ENCODE measurements at places on chromosomes 11 and 22.

GRCh38 chr11:95426823-95427462, 195.9 kb upstream of the SESN3 start:
- DNase-seq = no peak

DNA sequence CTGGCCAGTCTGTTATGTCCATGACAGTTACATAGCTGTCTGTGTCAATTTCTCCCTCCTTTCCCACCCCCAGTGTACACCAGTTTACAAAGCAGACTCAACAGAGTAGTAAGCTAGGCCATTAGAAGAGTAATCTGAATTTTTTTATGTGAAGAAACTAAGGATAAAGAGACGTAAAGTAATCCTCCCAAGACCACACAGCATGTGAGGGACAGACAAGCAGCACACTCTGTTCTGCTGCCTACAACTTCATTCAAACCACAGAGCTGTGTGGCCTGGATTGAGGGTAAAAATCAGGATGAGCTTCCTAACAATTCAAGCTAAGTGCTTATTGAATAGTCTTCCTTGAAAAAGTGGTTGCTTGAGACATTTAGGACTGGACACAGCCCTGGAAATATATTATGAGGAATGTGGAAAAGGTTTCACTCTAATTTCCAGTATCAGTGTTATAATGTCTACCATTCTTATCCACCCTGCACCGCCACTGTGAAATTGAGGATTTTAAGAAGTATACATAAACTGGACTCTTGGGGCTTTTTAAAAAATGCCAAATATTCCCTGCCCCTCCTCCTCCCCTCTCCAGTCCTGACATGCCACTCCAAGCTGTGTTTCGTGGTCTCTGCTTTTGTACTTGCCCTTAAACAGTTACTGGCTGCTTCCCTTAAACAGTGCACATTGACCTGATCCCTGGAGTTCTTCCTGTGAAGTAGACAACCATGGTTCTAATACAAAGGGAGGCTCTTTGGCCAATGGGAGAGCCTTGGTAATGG, 40.9 kb downstream of the EXT2 start:
- DNase-seq = no peak

DNA sequence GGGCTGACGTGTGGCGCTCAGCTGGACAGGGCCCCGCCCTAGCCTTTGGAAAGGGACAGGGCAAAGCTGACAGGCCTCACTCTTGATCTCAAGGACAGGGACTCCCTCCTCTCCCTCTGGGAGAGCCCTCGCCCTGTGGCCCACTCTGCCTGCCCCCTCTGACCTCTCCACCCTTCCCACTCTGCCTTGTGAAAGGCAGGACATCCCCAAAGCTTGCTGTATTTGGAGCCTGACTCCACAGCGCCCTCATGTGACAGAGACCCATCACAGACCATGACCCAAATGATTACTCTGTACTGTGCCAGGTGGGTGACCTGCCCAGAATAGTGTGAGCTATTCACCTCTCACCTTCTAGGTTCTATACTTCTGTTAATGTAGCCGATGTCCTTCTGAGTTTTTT, 18.8 kb downstream of the P2RY2 start:
- DNase-seq = peak; percentile 44

GRCh38 chr11:11973361-11973800, 35.0 kb downstream of the DKK3 start:
- peak; percentile 46 for DNase-seq

- DNase-seq = peak; percentile 68
Measured at GRCh38 chr22:43897751-43898261, 6.0 kb upstream of the PNPLA5 start.

GRCh38 chr11:89125298-89125697, 52.4 kb upstream of the TYR start:
- DNase-seq = no peak

GRCh38 chr22:45502215-45503049, at the start of gene FBLN1:
Gene FBLN1 (plus strand): TSS chr22:45502883. CDS start chr22:45502986, 103 bp downstream.
- peak; percentile 37 for DNase-seq

DNA sequence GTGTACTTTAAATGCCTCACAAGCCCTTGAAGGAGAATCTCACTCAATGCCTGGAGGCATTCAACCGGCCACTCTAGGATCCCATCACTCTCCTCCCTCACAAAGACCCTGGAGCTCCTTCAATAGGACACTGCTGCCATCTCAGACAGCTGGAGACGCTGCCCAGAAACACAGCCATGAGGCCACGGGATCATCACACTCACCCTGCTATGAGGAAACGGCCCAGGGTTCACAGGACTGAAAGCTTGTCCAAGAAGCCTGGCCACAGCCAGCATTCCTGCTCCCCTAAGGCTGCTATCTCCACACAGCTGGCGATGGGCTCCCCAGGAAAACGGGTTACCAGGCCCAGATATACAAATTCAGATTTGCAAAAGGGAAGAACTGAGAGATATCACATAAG, 13.2 kb downstream of the CARS1 start:
- DNase-seq = peak; percentile 58

DNA sequence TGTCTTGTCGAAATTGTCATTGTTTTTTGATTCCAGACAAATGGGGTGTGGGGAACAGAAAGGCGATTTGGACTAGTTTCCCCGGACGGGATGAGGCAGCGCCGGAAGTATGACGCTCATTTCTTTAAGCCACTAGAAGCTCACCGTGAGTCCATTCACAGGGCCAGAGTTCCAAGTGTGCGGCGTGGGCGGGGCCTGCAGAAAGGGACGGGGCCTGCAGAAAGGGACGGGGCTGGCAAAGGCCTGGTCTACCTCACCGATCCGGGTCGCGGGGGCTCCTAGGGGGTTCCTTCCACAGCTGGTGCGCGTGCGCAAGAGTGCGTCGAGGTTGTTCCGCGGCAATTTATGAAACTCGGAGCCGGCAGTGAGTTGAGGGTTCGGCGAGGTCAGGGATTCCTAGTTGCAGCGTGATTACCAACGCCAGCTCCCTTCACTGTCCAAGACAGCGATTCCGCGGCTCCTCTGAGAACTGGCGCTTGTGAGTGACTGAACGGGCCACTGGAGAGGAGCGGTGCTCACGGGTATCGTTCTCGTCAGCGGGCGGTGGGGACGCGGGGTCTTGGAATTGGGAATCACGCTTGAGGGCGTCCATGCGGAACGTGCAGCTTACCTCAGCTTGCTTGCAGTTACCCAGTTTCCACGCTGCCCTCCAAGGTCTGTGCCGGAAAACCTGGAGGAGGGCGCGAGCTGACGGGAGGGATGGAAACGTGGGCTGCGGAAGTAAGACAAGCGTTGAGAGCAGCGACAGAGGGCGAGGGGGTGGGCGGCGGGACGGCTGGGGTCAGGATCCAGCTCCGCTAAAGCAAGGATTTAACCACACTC, at the start of gene ZNF215:
Gene ZNF215, plus strand, starts transcription at position 219 of the 822 bp plus-strand sequence. CDS start 5,847 bp downstream, outside the sequence.
- DNase-seq = peak; percentile 68

DNA sequence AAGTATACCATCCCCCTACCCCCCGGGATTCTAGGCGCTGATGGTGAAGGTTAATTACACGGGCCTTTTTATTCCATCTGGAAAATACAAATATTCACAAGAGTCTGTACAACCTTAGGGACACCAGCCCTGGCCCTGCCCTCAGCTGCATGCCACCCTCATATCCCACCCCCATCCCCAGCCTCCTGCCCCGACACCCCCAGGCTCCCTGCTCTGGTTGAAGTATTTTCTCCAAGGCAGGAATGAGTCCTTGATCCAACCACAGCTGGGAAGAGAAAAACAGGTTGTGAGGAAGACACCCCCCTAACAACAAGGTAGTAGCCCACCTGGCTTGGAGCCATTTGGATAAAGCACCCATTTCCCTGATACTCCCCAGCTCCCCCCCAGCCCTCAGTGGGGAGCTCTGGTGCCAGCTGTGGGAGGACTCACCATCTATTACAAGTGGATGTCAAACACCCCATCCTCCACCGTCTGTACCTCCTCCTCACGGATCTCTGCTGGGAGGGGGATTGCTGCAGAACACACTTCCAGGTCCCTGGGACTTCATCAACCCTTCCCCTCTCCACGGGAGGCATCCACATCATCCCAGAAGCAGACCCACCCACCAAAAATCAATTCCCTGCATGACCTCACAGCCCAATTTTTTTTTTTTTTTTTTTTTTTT, 4.0 kb upstream of the NRXN2 start:
- DNase-seq = no peak

- DNase-seq = no peak
Measured at GRCh38 chr11:92765965-92766371, 203.5 kb upstream of the MTNR1B start.

DNA sequence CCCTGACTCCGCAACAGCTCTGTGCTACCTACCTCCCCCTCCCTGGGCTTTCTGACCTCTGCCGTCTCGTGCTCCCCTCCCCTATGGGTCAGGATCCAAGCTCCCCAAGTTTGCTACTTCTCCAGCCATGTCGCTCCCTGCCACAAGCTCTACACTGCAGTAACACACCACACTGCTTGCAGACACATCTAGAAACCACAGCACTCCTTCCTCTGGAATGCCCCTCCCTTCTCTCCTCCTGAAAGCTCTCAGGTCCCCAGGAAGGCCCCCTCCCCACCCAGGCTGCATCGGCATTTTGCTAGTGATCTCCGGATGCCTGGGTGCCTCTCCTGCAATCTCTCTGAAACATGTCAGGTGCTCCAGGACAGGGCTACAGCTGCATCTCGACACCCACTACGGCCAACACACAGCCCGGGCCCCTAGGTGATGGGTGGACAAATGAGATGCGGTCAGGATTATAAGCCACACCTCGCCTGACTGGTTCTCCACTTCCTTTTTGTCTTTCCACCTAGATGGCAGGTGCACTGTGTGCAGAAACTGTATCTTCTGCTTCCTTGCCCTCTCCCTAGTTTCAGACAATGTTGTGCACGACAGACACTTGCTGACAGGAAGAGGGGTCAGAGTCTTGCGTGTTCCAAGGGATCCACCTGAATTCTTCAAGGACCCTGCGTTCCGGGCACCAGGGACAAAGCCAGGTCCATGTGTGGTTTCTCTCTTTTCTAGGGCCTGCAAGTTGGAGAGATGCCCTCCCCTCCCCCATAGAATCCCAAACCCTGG, 22.9 kb downstream of the RPUSD4 start:
- no peak for DNase-seq

- DNase-seq = no peak
Measured at GRCh38 chr22:30837531-30837930, 131.0 kb downstream of the MORC2 start.

DNA sequence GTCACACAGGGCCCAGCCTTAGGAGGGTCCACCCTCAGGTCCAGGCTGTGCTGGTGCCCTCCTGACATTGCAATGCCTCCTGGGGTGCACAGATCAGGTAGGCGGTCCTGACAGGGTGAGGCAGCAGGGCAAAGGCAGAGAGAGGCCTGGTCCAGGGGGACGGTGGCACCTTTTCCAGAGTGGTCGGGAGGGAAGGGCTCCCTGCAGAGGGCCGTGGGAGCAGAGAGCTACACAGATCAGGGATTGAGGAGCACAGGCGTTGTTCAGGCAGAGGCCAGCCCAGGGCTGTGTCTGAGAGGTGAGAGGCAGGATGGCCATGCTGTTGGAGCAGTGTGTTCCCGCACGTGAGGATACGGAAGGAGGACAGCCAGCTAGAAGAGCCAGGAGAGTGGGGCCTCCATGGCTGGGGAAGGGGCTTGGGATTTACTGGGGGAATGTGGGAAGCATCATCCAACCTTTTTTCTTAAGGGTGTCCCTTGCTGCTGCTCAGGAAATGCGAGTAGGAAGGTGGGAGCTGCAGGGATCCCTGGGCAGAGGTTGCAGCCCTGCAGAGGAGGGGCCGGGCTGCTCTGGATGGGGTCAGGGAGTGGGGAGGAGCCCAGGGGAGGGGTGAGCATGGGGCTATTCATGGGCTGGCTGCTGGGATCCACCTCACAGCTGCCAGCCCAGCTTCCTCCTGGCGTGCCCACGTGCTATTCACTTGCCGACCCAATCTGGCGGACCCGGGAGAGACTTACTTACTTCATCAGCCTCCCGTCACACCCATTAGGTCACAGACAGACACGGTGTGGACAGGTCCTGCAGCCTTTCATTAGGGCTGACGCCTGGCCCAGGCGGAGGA, 1516.4 kb downstream of the TBC1D22A start:
- DNase-seq = no peak

GRCh38 chr11:47270331-47271271, 668 bp downstream of the MADD start:
- peak; percentile 55 for DNase-seq

DNA sequence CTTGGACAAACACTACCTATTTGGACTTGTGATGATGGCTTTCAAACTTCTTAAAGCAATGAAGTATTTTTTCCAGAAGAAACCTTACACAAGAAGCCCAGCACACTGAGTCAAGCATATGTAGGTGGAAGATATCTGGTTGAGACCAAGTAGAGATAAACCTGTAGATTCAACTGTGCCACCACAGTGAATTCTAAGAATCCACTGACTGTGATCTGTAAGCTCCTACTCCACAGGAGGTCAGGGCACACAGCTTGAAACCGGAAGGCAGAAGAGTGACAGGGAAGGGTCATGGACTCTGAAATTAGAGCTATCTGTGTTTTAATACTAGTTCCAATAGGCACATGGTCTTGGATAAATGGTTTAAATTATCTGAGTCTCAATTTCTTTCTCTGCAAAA, 404.5 kb downstream of the ETS1 start:
- DNase-seq = no peak

DNA sequence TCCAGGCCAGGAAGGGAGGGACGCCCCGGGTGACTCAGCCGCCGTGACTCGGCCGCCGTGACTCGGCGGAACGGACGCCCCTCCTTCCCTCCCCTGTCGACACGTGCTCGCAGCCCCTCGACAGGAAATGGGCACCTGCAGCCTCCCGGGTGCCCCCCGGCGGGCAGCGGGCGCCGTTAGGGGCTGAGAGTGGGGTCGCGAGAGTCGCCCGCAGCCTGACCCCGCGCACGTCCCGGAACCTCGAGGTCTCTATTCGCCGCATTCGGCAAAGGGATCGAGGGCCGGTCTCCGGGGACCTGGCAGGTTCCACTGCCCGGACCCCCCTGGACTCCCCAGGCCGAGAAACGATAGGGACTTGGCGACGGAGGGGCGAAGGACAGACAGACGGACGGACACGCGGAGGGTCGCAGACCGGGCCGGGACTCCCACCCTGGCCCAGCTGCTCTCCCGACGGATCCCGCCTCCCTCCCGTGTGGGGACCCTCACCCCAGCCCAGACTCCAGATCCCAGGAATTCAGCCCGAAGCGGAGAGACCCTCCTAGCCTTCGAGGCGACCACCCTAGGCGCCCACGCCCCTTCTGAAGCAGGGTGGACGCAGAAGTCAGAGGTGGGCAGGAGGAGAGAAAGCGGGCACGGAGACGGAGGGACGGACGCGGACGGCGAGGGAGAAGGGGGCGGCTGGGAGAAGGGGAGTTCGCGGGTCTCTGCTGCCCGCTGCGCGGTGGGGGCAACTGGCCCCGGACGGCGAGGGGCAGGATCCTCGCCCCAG, 648 bp downstream of the FOSL1 start:
- DNase-seq = peak; percentile 86

- DNase-seq = peak; percentile 7
Measured at GRCh38 chr22:49462795-49463194, 364.9 kb downstream of the BRD1 start.

GRCh38 chr11:121405646-121406045, 46.5 kb upstream of the SORL1 start:
- no peak for DNase-seq

GRCh38 chr11:126408901-126409619, 53.6 kb downstream of the ST3GAL4 start:
- DNase-seq = no peak

DNA sequence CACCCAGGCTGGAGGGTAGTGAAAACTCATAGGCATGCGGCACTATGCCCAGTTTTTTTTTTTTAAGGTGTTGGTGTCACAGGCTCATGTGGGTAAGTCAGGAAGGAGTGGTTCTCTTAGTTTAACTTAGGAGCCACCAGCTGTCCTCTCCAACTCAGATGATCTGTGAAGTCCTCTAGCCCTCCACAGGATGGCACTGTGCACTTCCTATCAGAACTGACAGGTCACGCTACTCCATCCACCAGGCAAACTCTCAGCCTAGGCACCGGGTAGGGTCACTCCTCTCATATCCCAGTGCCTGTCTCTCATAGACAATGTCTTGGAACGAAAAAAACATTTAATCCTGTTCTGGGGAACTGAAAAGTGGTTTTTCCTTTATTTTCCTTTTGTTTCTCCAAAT, 16.5 kb downstream of the NAP1L4 start:
- peak; percentile 47 for DNase-seq

Data from M059J (cell line).